ENCODE measurements at places on chromosomes 16 and 17.

- DNase-seq = no peak
Measured at GRCh38 chr16:54792811-54793210, 137.9 kb upstream of the IRX5 start.

GRCh38 chr17:73545109-73546032 lies 98.9 kb downstream of the SDK2 start:
- DNase-seq = no peak

DNA sequence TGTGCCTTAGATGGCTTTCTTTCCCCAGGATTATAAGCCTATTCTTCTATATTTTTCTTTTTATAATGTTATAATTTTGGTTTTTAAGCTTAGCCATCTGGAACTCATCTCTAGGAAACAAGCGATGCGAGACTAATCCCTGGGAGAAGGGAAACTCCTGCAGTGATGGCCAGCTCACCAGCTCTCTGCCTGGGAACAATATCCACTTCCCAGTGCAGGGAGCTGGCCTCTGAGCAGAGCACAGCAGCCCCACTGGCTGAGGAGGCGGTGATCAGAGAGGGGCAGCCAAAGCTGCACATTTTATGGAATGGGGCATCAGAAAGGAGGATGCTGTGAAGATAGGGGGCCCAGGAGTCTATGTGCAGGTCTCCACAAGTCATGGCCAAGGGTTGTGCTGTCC lies 183.3 kb downstream of the LGALS9B start:
- DNase-seq = no peak

DNA sequence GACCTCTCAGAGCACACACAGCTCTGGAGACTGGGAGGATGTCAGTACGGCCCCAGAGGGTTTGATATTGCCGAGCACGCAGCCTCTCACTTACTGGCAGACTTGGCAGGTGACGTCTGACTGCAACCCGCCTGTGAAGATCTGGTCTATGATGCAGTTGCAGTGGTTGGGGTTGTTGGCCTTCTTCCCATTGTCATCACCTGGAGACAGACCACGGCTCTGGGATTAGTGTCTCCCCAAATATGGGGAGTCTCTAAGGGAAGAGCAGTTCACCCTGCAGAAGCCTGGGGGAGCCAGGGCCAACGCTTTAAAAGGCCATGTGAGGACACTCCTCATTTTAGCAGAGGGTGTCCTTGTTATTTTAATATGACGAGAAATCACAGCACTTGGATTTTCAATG lies 30.1 kb downstream of the USP22 start:
- DNase-seq = no peak

DNA sequence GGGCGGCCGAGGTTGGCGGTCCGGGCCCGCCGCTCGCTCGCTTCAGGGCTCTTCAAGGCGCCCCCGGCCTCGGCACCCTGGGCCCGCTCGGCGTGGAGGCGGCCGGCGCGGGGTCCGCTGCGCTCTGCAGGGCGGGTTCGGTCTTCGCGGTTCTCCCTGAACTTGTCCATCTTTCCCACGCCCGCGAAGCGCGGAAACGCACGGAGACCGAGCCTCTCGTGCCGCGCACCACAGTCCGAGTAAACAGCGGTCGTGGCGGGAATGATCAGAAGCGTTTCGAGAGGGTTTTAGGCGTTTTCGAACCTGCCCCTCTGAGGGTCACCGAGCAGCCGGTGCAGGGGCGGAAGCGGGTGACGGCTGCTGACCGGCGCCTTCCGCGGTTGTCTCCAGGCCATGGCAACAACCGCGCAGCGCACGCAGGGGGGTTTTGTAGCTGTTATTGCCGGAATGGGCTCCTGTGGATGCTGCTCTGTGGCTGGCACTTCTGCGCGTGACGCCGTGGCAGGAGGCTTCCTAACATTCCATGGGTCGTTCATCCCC lies 414 bp downstream of the NARF start:
- DNase-seq = no peak

- DNase-seq = no peak
Measured at GRCh38 chr17:77526728-77527350, 386.1 kb downstream of the SEC14L1 start.

GRCh38 chr16:86992587-86992986 lies 324.6 kb downstream of the C16orf95 start:
- no peak for DNase-seq

GRCh38 chr17:81842725-81843504 lies 8.1 kb upstream of the PPP1R27 start:
- no peak for DNase-seq

DNA sequence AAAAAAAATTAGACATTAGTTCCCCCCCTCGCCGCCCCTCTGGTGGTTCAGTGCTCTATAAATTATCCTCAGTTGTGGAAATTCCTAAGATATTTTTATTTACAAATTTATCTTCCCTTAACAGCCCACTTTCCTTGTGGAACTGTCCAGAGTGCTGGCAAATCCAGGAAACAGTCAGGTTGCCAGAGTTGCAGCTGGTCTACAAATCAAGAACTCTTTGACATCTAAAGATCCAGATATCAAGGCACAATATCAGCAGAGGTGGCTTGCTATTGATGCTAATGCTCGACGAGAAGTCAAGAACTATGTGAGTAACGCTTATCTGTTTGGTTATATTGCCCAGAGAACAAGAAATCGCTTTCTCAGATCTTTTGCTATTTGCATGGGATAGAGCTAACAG lies 2.9 kb downstream of the KPNB1 start:
- no peak for DNase-seq

GRCh38 chr16:85955566-85955965 lies 56.6 kb downstream of the IRF8 start:
- no peak for DNase-seq

- DNase-seq = no peak
Measured at GRCh38 chr16:47571711-47572110, 110.6 kb downstream of the PHKB start.

DNA sequence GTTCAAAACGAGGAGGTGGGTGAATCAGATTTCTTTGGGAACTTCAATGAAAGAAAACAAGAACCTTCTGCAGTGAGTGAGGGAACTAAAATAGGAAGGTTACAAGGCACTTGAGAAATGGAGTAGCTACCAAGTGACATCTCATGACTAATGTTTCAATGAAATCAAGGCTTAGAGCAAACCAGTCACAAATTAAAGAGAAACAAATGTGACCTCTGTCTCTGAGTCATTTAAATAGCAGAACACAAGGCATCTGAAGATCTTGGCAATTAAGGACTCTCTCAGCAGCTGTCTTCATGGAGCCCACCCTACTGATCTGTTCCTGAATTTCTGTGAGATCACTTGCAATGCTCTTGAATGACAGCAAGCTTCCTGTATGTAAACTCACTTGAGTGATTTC lies 109.5 kb downstream of the CDH11 start:
- DNase-seq = no peak

DNA sequence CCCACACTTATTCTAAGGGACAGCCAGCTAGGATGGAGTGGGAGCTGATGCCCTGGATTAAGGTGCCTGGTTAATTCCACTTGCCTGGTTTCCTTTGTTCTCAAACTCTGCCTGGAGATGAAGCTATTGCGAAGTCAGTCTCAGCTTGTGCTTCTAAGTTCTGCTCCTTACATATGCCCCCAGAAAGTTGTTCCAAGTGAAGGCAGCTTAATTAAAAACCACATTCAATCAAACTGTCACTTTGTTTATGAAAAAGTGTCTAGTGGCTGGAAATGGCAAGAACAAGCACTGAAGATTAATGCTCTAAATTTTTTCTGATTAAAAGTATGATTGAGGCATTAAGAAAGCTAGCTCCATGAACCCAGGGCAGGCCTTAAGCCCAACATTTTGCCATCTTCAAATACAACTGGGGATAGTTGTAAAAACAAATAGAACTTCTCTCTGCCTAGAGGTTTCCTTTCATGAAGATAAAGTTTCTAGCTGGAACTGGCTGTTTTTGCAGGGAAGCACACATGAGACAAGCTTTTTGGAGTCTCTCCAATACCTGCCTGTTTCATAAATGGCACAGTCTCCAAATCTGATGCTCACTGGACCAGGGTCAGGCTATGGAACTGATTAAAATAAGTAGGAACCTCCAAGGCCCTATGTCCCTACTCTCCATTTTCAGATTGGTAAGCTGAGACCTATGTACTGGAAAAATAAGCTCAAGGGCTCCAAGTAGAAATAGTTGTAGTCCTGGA lies 100.9 kb downstream of the GRIN2A start:
- DNase-seq = no peak

DNA sequence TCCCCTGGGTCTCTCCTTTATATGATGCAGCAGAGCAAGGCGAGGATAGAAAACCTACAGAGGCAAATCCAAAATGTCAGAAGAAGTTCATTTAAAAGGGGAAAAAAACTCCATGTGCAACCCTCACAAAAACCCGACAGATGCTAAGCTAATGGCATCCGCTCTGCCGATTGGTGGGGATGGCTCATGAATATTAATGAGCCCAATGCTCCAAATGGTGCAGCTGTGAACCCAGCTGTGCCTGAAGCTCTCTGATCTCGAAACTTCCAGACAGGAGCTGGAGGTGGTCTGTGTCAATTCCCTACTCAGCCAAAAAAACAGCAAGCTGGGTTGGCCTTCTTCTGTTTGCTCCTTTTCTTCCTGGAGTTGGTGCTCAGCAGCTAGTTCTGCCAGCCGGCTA lies 15.5 kb downstream of the SNX11 start:
- no peak for DNase-seq

DNA sequence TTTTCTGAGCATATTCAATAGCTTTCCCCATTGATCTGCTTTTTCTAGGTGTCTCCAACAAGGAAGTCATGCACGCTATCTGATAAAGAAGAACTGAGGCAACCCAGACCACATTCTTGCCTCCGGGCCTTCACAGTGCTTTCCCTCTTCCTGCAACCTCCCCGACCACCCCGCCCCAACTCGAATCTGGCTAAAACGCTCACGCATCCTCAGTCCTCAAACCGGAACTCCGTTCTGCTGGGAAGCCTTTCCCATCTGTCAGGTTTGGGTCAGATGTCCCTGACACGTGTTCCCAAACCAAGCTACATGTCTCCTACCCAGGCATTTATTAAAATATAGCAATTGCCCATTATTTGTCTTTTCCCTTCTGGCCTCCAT lies 112.7 kb downstream of the VPS53 start:
- no peak for DNase-seq

DNA sequence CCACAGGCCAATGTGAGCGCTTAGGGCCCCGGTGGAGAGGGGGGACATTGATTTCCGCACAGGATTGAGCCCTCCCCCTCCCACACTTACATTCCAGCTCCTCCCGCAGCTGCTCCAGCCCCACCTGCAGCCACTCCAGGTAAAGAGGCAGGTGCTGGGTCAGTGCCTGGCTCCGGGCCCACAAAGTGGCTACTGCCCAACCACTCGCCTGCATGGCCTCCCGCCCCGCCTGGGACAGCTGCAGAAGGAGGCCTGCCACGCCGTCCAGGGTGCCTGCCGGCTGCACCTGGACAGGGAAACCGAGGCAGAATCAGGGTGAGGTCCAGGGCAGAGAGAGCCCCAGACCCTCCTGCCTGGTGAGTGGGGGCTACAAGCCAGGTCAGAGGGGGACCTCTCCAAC lies 46.3 kb downstream of the RMI2 start:
- no peak for DNase-seq

DNA sequence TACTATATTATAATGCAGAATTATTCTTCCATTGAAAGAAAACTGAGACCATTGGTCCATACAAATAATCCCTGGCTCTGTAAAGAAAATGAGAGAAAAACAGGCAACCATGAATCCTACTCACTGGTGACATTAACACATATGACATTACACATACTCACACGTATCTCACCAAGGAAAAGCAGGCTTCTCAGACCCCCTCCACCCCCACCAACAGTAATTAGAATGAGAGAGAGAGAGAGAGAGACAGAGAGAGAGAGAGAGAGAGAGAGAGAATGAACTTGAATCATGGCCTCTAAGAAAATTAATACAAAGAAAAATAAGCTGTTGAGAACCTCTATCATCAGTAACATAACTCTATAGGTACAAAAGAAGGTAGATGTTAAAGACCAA lies 132.0 kb downstream of the SNX11 start:
- no peak for DNase-seq

- no peak for DNase-seq
Measured at GRCh38 chr17:10799407-10799806, 4.5 kb downstream of the TMEM238L start.

DNA sequence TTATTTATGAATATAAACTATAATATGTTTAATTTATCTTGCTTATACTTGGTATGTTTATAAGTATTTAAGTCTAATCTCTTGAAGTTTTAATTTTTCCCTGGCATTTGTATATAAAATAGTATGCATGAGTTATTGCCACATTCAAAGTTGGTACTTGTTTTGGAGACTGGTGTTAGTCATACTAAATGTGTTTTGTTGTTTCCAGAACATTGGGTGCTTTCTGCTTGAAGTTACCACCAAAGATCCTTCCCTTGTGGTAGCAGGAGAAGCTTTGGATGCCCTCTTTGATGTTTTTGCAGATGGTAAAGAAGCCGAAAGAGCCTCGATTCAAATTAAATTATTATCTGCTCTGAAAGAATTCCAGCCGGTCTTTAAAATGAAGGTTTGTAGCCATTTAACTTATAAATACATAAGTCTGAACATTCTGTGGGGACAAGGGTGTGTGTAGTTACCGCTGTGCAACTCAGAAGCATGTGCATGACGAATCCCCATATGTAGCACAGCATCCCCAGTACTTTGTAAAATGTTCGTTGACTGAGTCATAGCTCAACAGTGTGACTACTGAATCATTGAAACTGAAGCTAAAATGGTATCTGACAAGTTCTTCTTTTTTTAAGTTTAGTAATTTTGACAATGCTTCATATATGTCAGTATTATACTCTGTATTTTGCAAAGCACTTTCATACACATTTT lies 36.4 kb downstream of the HEATR3 start:
- peak; percentile 80 for DNase-seq

DNA sequence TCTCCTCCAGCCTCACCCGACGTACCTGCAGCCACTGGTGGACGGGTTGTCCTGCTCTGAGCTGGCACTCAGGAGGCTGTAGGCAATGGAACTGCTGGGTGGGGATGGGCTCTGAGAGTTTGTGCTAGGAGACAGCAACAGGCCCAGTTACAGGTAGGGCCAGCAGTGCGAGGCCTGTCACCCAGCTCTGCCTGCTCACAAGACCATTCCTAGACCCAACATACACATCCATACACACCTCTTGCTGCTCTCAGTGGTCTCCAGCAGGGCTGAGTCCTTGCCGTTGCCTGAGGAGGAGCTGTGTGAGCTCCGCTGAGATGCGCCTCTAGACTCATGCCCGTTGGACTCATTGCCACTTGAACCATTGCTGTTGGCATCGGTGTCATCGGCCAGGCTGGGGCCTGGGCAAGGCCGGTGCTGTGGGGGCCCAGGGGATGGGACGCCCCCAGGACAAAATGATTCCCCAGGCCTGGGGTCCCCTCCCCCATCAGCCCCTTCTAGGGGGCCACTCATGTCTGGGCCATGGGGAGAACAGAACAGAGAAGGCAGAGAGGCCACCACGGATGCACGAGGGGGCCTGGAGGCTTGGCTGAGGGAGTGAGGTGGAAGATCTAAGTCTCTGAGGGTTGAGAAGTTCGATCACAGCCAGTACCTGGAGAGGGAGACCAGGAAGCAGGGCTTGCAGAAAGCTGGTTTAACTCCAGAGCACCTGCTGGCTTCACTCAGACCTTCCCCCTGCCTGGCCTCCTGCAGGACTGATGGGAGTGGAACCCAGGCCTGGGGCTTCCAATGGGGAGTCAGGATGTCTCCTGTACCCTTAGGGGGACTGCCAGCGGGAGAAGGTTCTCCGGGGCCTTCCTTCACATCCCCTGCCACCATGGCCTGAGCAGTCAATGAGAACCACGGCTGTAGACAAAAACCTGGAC lies 1.7 kb downstream of the PER1 start:
- DNase-seq = no peak

Measured in activated CD4-positive, alpha-beta T cell treated with anti-CD3 and anti-CD28 coated beads, Interleukin-2, amount 50 U/mL, for 16 hours (primary cell).